ENCODE measurements at places on chromosomes 13 and 19.

- DNase-seq, result no peak
Observed at GRCh38 chr13:98839856-98840769, 87.6 kb upstream of the SLC15A1 start.

- DNase-seq, result no peak
Observed at GRCh38 chr13:40624986-40625385, 41.5 kb downstream of the FOXO1 start.

DNA sequence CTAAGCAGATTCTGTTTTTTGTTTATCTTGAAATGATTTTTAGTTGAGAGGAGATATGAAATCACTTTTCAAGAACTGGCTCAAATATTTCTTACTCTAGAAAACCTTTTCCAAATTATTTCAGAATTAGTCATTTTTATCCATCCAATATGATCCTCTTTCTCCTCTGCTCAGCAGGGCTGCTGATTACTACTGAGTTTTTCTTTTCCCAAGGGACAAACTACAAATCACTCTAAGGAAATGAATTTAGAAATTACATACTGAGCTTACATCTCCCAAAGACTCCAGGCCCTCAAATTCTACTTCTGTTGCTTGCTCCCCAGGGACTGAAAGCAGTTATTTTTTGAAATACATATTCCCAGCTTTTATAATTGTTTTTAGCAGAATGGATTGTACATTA is 87.4 kb upstream of the UFM1 start:
- DNase-seq, result no peak

DNA sequence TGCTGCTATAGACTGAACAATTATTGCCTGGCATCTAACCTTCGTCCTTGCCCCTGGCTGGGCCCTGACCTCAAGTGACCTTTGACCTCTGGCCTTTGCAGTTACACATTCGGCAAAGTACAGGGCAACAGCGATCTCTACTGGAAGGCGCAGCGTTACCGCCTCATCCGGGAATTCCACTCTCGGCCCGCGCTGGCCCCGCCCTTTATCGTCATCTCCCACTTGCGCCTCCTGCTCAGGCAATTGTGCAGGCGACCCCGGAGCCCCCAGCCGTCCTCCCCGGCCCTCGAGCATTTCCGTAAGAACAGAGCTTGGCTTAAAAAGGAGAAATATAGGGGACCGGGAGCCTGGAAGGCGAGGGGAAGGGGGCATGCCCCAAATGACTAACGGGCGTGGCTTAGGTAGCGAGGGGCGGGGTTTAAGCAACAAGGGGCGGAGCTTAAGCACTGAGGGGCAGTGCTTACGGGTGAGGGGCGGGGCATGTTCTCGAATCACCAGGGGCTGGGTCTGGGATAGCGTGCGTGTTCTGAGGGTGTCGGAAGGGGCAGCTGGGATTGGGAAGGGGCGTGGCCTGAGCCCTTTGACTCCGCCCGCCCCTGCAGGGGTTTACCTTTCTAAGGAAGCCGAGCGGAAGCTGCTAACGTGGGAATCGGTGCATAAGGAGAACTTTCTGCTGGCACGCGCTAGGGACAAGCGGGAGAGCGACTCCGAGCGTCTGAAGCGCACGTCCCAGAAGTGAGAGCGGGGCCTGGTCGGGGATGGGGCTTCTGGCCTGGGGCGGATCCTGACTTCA is 52.7 kb downstream of the TRPM4 start:
- no peak for DNase-seq

- no peak for DNase-seq
Observed at GRCh38 chr13:113882716-113883115, 18.8 kb upstream of the GAS6 start.

- no peak for DNase-seq
Observed at GRCh38 chr19:10929402-10929794, 787 bp downstream of the TIMM29 start.

- no peak for DNase-seq
Observed at GRCh38 chr13:28313579-28313978, 175.2 kb downstream of the PAN3 start.

- no peak for DNase-seq
Observed at GRCh38 chr19:30968210-30968609, 381.0 kb downstream of the TSHZ3 start.

All from activated gamma-delta T cell (primary cell).